ENCODE measurements at places on chromosomes 13 and 19.

DNA sequence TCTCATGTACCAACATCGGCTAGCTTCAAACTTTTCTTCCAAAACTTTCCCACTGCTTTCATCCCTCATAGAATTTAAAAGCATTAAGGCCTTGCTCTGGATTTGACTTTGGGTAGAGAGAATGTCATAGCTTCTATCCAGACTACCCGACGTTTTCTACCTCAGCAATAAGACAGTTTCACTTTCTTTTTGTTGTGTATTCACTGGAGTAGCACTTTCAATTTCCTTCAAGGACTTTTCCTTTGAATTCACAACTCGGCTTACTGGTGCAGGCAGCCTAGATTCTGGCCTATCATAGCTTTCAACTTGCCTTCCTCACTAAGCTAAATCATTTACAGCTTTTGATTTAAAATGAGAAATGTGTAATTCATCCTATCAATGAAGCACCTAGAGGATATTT, 420.4 kb upstream of the GPC6 start:
- DNase-seq = no peak

DNA sequence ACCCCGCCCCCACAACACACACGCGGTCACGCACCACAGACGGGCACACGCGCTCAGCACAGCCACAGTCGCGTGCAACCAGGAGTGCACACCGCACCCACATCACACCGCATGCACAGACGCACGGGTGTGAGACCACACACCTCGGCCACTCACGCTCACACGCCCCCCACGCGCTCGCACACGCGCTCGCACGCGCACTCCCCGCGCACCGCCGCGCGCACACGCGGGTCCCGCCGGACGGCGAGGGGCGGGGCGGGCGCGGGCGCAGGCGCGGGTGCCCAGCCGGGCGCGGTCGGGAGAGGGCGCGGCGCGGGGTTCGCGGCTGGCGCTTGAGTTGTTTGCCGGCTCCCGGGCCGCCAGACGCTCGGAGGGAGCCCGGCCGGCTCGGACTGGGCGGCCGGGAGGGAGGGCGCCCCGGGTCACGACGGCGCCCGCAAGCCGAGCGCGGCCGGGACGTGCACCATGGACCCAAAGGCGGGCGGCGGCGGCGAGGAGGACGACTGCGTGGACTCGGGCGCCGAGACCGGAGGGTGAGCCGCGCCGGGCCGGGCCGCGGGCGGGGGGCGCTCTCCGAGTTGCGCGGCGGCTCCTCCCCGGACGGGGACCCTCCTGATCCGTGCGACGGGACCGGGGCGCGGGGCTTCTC, at the start of gene FAM124A:
FAM124A (plus strand) TSS at position 362 of the 649 bp plus-strand sequence; CDS start at position 466, 104 bp downstream.
- peak; percentile 20 for DNase-seq

DNA sequence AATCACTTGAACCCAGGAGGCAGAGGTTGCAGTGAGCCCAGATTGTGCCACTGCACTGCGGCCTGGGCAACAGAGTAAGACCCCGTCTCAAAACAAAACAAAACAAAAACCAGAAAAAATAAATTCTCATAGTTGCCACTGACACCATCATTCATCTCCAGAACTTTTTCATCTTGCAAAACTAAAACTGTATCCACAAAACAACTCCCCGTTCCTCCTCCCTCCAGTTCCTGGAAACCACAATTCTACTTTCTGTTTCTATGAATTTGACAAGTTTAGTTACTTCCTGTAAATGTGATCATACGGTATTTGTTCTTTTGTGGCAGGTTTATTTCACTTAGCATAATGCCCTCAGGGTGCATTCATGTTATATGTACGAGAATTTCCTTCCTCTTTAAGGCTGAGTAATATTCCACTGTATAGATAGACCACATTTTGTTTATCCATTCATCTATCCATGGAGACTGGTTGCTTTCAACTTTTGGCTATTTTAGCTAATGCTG, 13.2 kb upstream of the ADGRE5 start:
- DNase-seq = no peak

- no peak for DNase-seq
Measured at GRCh38 chr13:43652760-43653159, 134.0 kb downstream of the ENOX1 start.

DNA sequence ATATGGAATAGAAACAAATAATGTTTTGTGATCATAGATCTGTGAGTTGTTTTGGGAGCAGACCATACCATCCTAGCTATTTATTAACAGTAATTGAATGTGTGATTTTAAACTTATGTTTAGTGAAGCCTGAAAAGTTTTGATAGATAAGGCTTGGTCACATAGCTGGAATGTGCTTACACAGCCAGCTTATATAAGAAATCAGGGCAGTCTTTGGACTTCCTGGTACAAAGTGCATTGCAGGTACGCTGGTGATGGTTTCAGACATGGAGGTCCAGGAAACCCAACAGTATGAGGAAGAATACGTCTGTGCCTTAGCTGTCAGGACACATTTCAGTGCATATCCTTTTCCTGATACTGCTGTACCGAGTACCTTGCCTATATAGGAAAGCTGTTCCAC, 2316.2 kb upstream of the PCDH20 start:
- no peak for DNase-seq

DNA sequence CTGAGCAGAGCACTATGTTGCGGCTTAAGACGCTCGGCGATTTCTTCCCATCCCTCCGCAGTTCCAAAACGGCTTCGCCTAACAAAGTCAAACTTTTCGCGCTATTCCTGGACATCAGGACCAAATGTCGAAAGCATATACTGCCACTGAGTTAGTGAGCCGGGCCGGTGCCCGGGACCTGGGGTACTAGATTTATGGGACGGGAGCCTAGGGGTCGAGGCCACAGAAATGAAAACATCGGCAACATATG, 699 bp downstream of the RCBTB2 start:
- no peak for DNase-seq

DNA sequence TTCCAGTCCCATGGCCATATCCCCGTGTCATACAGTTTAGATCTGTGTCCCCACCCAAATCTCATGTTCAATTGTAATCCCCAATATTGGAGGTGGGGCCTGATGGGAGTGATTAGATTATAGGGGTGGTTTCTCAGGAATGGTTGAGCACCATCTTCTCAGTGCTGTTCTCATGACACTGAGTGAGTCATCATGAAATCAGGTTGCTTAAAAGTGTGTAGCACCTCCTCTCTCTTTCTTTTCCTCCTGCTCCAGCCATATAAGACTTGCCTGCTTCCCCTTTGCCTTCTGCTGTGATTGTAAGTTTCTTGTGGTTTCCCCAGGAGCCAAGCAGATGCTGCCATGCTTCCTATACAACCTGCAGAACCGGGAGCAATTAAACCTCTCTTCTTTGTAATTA, 197.8 kb downstream of the NALCN start:
- no peak for DNase-seq

GRCh38 chr19:42189133-42189532, 28.3 kb downstream of the DEDD2 start:
- no peak for DNase-seq

GRCh38 chr19:41934849-41935374, 6.7 kb upstream of the ERFL start:
- no peak for DNase-seq

DNA sequence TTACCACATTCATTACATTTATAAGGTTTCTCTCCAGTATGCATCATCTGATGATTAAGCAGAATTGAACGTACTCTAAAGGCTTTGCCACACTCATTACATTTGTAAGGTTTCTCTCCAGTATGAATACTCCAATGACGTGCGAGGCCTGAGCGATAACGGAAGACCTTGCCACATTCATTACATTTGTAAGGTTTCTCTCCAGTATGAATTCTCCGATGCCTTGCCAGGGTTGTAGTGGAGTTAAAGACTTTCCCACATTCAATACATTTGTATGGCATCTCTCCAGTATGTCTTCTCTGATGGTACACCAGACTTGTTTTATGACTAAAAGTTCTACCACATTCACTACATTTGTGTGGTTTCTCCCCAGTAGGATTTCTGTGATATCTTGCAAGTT, 16.8 kb upstream of the ZNF432 start:
- DNase-seq = no peak

- no peak for DNase-seq
Measured at GRCh38 chr13:91574766-91575165, 176.3 kb downstream of the GPC5 start.

DNA sequence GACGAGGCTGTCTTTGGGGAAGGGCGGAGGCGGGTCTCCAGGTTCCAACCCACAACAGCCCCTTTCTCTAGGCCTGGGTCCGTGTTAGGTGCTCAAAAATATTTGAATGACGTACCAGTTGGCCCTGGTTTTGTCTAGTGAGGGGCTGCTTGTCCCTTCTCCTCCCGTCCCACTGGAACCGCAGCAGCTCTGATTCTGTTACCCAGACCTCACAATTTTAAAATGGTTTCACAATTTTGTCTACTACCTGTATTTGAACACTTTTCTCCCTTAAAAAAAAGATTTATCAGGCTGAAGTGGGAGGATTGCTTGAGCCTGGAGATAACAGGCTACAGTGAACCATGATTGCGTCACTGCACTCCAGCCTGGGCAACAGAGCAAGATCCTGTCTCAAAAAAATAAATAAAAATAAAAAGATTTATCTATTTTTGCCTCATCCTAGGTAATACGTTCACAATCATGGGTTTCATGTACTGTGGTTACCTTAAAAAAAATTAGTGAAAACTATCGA, 1.3 kb upstream of the IRF2BP1 start:
- no peak for DNase-seq

DNA sequence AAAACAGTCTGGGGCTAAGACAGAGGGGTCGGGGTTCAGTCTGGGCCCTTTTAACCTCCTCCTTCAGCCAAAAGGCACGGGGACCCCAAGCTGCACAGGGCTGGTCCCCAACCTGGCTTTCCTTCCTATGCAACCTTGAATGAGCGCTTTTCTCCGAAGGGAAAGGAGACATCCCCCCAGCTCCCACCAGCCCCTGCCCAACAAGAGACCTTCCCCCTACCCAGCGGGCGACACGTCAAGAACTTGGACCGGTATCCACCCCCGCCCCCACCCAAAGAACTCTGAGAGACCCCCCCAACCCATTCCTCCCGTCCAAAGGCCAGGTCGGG, 35.0 kb upstream of the NANOS3 start:
- DNase-seq = no peak

- DNase-seq = no peak
Measured at GRCh38 chr13:46552303-46552682, 677 bp upstream of the LRCH1 start.

DNA sequence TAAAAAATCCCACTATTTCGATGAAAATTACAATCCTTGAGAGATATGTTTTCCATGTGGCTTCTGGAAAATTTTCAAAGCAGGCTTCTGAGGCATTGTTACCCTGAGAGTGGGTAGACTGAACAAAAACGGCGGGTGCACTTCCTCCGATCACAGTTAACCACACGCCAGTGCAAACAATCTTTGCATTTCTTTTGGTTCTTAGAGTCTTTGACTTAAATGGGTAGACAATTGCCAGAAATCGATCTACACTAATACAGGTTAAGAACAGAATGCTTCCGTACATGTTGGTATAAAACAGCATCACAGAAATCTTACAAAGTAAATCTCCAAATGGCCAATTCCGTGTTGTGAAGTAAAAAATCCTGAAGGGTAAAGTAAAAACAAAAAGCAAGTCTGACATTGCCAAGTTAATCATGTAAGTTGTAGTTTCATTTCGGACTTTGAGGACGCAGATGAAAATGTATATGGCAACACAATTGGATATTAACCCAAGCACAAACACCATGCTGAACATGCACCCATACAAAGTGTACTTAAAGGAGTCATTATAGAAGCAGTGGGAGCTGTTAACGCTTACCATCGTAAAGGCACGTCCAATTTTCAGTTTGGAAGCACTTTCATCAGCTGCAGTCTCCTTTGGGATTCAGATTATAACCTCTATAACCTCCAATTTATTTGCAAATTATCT, 927 bp downstream of the LPAR6 start:
- DNase-seq = no peak

GRCh38 chr13:27978301-27978968, 9.3 kb upstream of the CDX2 start:
- DNase-seq = no peak

GRCh38 chr13:107808389-107808788, 406.9 kb downstream of the LIG4 start:
- no peak for DNase-seq
